Aorta (tissue), 5 donors: ENCODE measurements at places on chromosomes 2 and 18.

- no peak for DNase-seq
These were observed 142.3 kb downstream of the PIGN start for GRCh38 chr18:62044490-62045000.

- DNase-seq = no peak
These were observed 105.8 kb upstream of the NCKAP5 start for GRCh38 chr2:133674066-133674432.

GRCh38 chr2:74558284-74559230 lies 4.0 kb downstream of the DOK1 start:
- DNase-seq = no peak

DNA sequence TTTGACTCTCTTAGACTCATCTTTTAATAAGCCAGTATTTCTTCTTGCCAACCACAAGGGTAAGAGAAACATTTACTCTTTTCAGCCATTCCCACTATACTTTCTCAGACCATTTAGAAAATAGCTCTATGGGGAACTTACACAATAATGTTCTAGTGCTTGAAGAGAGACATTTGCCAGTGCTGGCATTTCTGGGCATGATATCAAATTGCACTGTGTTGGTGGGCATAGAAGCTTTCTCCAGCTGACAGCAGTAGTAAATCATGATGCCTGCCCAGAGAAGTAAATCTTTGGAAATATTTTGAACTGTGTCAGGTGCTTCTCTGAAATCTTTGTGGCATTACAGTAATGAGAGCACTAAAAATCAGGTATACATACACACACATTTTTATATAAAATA lies 346.6 kb downstream of the CBLN2 start:
- DNase-seq = no peak

DNA sequence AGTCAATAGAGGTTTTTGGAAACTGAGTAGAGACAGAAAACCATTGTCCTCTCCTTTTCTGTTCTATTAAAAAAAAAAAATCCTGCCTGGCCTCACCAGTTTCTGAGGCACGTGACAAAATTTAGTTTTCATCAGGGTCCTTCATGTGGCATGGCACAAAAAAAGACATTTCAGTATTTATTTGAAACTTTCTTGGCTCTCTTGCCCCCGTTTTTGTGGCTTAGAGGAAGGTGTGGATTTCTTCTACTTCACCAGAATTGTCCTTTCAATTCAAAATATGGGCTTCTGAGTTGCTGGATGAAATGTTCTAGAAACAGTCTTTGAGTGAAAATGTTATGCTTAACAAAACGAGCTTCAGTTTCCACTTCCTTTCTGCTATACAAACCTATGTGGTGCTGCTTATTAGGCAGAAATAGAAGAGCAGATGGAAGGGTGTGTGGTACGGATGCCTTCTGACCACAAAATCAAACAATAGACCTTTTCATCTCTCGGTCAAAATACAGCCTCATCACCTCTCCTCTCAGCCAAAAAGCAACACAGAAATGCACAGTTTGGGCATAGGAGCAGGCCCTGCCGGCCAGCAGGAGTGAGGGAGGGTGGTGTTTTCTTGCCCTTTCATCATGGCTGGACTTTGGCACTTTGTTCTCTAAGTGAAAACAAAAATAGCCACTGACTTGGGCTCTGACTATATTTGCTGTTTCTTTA lies 89.2 kb downstream of the SH3RF3 start:
- DNase-seq = no peak

- no peak for DNase-seq
These were observed 412.5 kb upstream of the SPHKAP start for GRCh38 chr2:228594012-228594411.

GRCh38 chr2:239546541-239546940 lies 145.7 kb upstream of the HDAC4 start:
- DNase-seq = peak; percentile 59

GRCh38 chr18:3172097-3172496 lies 47.7 kb downstream of the MYOM1 start:
- no peak for DNase-seq

GRCh38 chr2:204015118-204015843 lies 78.7 kb downstream of the ICOS start:
- no peak for DNase-seq

DNA sequence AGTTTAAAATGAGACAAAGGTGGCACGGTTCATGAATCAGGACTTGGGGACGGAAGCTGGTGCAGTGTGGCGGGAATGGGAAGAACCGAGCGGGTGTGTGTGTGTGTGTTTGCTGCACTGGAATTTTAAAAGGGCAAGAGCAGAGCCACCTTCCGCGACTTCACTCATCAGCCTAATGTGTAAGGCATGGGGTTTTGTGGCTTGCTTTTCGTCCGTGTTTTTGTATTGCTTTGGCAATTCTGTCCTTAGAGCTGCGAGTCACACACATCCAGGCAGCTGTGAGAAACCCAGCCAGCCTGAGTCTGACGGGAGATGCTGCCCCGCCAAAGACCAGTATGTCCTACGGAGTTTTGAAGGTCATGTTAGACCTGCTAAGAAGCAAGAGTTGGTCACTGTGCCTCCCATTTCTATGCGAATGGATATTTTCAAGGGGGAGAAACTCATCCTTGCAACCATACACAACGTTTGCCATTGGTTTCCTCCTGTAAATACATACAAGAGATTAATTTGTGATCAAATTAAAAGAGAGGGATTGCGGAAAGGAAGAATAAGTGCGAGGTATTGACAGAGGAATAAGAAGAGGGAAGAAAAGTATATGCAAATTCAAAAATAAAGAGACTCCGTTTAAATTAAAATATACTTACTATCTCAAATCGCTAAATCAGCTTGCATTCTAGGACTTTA lies 665 bp upstream of the CACNB4 start:
- DNase-seq = peak; percentile 48
